ENCODE measurements at places on chromosomes 16 and 17.
A peak's percentile ranks its signal among the peaks of the same experiment; 100 is the strongest.

DNA sequence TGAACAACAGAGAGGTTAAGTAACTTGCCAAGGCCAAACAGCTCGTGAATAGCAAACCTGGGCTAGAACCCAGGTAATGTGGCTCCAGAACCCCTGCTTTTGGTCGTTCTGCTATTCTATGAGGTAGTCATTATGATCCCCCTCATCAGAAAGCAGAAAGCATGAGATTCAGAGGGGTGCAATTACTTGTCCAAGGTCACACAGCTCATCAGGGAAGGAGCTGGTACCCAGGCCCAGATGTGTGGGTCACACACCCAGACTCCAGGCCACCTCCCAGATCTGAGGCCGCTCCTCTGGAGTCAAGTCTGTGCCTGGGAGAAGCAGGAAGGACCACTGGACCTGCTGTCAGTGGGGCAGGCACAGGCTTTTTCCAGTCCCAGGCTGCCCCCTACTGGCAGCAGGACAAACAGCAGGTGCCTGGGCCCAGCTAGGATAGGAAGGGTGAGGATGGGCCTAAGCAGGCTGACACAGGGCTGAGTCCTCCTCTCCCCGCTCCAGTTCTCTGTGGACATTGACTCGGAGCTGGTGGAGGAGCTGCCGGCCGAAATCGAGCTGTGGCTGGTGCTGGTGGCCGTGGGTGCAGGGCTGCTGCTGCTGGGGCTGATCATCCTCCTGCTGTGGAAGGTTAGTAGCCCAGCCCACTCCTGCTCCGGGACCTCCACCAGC is 7.8 kb upstream of the PDK2 start:
- DNase-seq = peak; percentile 85

DNA sequence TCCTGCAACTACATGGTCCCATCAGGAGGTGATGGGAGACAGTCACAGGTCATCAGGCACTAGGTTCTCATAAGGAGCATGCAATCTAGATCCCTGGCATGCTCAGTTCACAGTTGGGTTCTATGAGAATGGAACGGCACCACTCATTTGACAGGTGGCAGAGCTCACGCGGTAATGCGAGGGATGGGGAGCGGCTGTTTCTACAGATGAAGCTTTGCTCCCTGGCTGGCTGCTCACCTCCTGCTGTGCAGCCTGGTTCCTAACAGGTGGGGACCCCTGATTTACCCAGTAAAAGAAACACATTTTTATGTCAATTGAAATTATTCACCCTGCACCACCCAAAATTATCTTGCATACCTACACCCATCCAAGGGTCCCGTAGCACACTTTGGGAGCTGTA is 42.7 kb upstream of the ZNHIT3 start:
- no peak for DNase-seq

- no peak for DNase-seq
Measured at GRCh38 chr17:7555320-7555948, 3.1 kb upstream of the TNFSF13 start.

GRCh38 chr17:66276328-66276937 is 26.0 kb upstream of the PRKCA start:
- DNase-seq = no peak

DNA sequence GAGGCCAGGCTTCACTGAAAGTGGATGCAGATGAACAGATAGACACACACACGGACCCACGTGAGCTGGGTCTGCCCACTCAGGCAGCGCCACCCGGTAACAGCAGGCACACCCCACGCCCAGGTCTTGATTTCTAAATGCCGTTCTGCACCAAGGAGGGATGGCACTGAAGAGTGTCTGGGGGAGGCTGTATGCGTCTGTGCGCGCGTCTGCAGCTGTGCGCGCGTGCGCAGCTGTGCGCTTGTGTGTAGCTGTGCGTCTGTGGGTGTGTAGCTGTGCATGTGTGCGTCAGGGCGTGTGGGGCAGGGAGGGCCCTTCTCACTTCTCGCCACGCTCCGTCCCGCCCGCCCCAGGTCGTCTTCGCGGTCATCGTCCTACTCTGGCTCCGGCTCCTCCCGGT is 15.5 kb upstream of the IL17C start:
- no peak for DNase-seq

DNA sequence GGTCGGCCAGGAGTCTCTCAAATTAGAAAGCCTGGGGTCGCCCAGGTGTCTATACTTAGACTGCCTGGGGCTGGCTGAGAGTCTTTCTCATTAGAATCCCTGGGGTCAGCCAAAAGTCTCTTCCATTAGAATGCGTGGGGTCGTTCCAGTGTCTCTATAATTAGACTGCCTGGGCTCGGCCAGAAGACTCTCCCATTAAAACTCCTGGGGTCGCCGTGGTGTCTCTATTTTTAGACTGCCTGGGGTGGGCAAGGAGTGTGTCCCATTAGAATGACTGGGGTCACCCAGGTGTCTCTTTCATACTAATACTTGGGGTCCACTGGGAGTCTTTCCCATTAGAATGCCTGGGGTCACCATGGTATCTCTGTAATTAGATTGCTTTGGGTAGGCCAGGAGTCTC is 2227.7 kb downstream of the TP53TG3F start:
- DNase-seq = no peak

GRCh38 chr17:55283256-55283965 is 18.7 kb downstream of the HLF start:
- DNase-seq = peak; percentile 40

- no peak for DNase-seq
Measured at GRCh38 chr17:16342979-16343378, 10.3 kb downstream of the CENPV start.

GRCh38 chr16:21614896-21615295 is 15.5 kb downstream of the METTL9 start:
- DNase-seq = no peak

- peak; percentile 74 for DNase-seq
Measured at GRCh38 chr17:2011411-2012371, 13.4 kb downstream of the RTN4RL1 start.

GRCh38 chr16:8878523-8878911 is 3.6 kb upstream of the LITAFD start:
- peak; percentile 18 for DNase-seq

GRCh38 chr16:17342031-17342430 is 128.7 kb downstream of the XYLT1 start:
- no peak for DNase-seq
